ENCODE measurements at places on chromosomes 6 and 20.
A peak's percentile ranks its signal among the peaks of the same experiment; 100 is the strongest.

DNA sequence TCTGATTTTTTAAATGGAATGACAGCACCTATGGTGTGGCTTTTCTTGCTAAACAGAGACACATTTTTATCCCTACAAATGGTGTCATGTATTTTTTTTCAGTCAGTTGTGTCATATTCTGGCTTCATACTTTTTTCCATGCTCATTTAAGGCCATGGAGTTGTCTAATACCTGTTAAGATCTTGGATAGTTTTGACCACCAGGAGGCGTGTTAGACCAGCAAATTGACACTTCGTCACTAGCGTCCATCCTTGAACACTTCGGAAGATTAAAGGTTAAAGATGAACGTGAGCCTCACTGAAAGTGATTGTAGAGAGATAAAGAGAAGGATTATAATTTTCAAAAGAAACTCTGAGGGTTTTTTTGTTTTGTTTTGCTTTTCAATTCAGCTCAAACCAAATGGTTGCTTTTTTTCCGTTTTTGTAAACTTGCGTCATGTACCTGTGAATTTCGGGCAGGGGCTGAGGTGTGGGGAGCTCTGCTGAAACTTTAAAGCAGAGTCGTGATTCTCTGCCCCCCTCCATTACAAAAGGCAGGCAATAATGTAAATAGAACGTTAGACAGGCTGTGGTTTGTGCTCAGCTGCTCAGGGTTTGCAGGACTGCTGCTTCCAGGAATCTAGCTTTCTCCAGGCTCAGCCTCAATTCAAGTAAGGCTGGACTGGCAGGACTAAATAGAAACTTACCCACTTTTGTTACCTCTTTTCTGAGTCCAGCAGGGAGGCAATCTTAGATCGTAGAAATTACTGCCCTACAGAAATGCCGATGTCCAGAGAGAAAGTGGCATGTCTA is 245.1 kb downstream of the FOXA2 start:
- DNase-seq, result peak; percentile 71

- DNase-seq, result no peak
Measured at GRCh38 chr20:31853481-31853880, 8.1 kb upstream of the FOXS1 start.

DNA sequence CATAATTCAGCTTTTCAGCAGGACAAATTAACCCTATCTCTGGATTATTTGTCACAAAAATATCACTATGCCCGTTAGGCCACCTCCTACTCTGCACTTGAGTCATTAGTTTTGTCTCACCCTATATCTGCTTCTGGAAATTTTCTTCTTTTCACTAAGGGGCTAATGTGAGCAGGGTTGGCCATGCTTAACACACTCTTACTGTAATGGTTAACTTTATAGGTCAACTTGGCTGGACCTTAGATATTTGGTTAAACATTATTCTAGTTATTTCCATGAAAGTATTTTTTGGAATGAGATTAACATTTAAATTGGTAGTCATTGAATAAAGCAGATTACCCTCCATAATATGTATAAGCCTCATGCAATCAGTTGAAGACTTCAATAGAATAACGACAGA is 394.6 kb upstream of the PTCHD4 start:
- DNase-seq, result no peak

GRCh38 chr6:168920289-168920688 is 333.4 kb downstream of the THBS2 start:
- no peak for DNase-seq

DNA sequence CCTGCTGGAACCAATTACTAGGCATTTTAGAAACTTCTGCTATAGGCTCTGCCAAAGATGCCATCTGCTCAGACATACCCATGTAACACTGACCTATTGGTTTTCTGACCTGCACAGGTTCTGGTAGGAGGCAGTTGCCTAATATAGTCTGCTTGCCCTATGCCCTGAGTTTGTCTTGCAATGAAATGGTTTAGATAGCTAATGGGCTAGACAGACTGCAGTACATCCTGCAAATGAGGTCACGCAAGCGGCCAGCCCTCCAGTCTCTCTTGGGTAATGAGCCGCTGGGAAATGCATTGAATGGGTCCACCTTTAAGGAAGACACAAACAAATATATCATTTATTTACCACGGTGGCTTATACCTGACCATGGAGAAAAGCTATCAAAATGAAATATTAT is 90.6 kb upstream of the B3GAT2 start:
- no peak for DNase-seq

DNA sequence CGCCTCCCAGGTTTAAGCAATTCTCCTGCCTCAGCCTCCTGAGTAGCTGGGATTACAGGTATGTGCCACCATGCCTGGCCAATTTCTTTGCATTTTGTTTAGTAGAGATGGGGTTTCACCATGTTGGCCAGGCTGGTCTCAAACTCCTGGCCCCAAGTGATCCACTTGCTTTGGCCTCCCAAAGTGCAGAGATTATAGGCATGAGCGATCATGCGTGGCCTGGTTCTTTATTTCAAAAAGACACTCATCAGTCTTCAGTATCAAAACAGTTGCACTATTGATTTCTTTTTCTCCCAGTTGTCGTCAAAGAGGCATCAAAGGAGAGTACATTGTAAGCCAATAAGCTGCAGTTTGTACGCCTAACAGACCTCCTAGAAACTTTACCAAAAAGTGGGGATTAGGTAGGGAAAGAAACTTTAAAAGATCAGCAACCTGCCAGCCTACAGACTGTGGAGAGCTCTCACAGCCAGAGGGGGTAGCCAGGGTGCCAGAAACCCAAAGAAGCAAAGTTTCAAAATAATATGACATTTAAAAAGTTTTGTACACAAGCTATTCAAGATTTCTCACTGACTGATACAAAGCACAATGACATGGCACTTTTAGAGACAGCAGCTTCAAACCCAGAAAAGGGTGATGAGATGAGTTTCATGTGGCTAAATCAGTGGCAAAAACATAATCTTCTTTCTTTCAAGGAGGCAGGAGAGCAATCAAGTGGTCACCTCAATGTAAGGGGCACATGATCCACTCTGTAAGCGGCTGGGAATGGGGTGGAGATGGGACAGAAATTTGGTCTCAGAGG is 83.0 kb upstream of the RALY start:
- DNase-seq, result no peak
